ENCODE measurements at places on chromosomes 2 and 18. TPM values are rescaled to one million over a fixed set of nuclear protein-coding genes. Genes with fewer than 3 reads are reported as not detected.

The TRPM8 gene
- total RNA-seq = not detected

The ARL4C gene
- total RNA-seq = 8.6 TPM

The LTBP1 gene
- 46.7 TPM for total RNA-seq

The NEDD4L gene
- total RNA-seq = 52.0 TPM

The HEATR5B gene
- 16.6 TPM for total RNA-seq

The ELOA2 gene
- not detected for total RNA-seq

The DSC2 gene
- 2.1 TPM for total RNA-seq

The ME2 gene
- total RNA-seq = 65.2 TPM

The GREB1L gene
- 2.1 TPM for total RNA-seq

The NEB gene
- 0.68 TPM for total RNA-seq

The NOSTRIN gene
- total RNA-seq = 13.3 TPM

DNA sequence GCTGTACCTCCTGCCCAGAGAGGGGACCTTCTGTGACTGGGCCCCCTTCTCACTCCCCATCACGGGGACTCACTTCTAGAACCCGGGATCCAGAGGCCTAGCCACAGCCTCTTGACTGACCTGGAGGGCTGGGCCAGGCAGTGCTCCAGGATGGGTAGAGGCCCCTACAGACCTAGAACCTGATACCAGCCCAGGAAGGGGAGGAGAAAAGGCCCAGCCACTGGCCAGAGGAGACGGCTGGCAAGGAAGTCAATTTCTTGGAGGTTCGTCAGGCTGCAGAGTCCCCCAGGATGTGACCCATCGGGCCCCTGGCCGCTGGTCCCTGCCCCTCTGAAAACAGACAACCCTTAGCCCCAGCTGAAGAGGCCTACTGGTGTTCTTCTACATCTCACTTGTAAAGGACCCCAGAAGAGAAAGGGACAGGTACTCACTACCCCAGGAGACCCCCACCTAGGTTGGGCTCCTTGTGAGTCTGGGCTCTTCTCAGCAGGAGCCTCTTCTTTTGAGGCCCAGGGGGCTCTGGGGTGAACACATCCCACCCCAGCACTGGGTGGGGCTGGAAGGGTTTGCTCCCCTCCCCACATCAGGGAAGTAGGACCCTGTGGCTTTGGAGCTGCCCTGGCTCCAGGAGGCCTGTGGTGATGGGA lies 86.0 kb downstream of the STPG4 start:
- DNase-seq = no peak
- peaks cover 90% of the 10 kb centered on the region for H3K4me1 ChIP-seq
- H3K36me3 ChIP-seq = peaks cover 7% of the 10 kb centered on the region
- no peak overlapping the region for H3K4me3 ChIP-seq
- peak overlapping the region; percentile 89 for H3K27ac ChIP-seq

DNA sequence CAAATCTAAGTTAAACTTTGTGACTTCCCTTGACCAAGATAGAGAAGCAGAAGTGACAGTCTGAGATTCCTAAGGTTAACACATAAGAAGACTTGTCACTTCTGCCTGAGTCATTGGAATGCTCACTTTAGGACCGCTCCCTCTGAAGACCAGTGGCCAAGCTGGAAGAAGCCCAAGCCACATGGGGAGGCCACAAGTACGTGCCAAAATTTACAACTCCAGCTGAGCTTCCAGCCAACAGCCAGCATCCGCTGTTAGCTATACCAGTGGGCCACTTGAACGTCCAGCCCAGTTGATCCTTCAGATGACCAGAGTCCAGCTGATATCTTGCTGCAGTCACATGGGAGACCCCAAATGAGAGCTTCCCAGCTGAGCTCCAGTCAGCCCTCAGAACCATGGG lies 18.1 kb upstream of the ANTXR1 start:
- no peaks in the 10 kb centered on the region for H3K36me3 ChIP-seq
- no peak overlapping the region for H3K27ac ChIP-seq
- H3K4me3 ChIP-seq = no peak overlapping the region
- H3K27me3 ChIP-seq = no peaks in the 10 kb centered on the region
- DNase-seq = peak; percentile 64

GRCh38 chr18:48533340-48534070 lies 5.3 kb upstream of the CTIF start:
- no peaks in the 10 kb centered on the region for H3K27me3 ChIP-seq
- peaks cover 4% of the 10 kb centered on the region for H3K4me1 ChIP-seq
- H3K4me3 ChIP-seq = no peak overlapping the region
- DNase-seq = no peak
- no peaks in the 10 kb centered on the region for H3K36me3 ChIP-seq
- H3K27ac ChIP-seq = no peak overlapping the region

DNA sequence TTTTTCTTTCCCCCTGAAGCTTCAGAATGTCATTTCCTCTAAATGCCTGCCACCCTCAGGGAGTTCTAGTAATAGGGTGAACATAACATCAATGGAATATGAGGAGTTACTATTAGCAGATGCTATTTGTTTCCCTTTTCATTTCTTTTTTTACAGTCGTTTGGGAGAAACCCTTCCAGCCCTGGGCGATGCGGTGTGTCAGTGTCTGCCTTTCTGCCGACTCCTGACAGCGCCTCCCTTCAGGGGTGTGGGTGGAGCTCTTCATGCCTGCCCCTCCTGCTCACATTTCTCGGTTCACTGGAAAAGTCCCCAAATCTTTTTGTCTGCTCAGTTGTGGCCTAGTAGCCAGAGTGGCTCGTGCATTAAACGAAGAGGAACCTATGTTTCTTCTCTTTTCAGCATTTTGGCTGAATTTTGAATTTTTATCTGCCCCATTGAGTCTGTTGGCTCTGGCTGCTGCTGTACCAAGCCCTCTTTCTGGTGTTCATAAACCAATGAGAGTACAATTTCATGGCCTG lies 72.3 kb downstream of the FMNL2 start:
- peaks cover 39% of the 10 kb centered on the region for H3K4me1 ChIP-seq
- peak; percentile 73 for DNase-seq
- peak overlapping the region; percentile 25 for H3K4me3 ChIP-seq
- no peaks in the 10 kb centered on the region for H3K36me3 ChIP-seq
- H3K27ac ChIP-seq = peak overlapping the region; percentile 30

DNA sequence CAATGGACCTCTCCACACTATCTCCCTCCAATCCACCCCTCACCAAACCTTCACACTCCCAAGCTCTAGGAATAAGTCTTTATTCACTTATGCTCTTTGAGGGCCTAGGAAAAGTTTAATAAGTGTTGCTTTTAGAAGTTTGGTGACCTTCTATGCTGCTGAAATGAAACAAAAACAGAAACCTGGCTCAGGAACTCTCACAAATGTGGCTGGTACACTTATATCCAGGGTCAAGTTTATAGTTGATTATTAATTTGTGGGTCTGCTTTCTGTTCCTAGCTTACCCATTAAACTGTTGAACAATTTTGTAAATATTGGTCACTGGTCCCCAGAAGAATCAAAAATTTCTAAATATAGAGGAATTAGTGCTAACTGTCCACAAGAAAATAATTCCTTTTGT lies 14.2 kb upstream of the ANKRD44 start:
- no peaks in the 10 kb centered on the region for H3K4me1 ChIP-seq
- no peak overlapping the region for H3K27ac ChIP-seq
- H3K4me3 ChIP-seq = no peak overlapping the region
- DNase-seq = no peak

GRCh38 chr18:62388855-62389760 lies 64.0 kb downstream of the TNFRSF11A start:
- H3K27me3 ChIP-seq = peaks cover 5% of the 10 kb centered on the region
- no peaks in the 10 kb centered on the region for H3K4me1 ChIP-seq
- no peak overlapping the region for H3K27ac ChIP-seq
- no peak overlapping the region for H3K4me3 ChIP-seq

- no peak overlapping the region for H3K27ac ChIP-seq
- H3K36me3 ChIP-seq = no peaks in the 10 kb centered on the region
- no peaks in the 10 kb centered on the region for H3K27me3 ChIP-seq
- no peak overlapping the region for H3K4me3 ChIP-seq
- no peak for DNase-seq
Observed at GRCh38 chr2:126399001-126399400, 257.0 kb upstream of the GYPC start.

- H3K4me3 ChIP-seq = no peak overlapping the region
- DNase-seq = peak; percentile 37
- no peak overlapping the region for H3K27ac ChIP-seq
- H3K27me3 ChIP-seq = no peaks in the 10 kb centered on the region
Observed at GRCh38 chr2:43051338-43051737, 175.1 kb downstream of the ZFP36L2 start.

GRCh38 chr2:7694076-7694985 lies 777.1 kb downstream of the RNF144A start:
- H3K4me3 ChIP-seq = no peak overlapping the region
- no peak for DNase-seq
- H3K4me1 ChIP-seq = no peaks in the 10 kb centered on the region
- no peak overlapping the region for H3K27ac ChIP-seq

- H3K4me1 ChIP-seq = no peaks in the 10 kb centered on the region
- no peak overlapping the region for H3K4me3 ChIP-seq
- DNase-seq = no peak
- H3K27ac ChIP-seq = no peak overlapping the region
- H3K27me3 ChIP-seq = no peaks in the 10 kb centered on the region
- H3K36me3 ChIP-seq = no peaks in the 10 kb centered on the region
Observed at GRCh38 chr2:149075105-149075504, 36.6 kb downstream of the LYPD6B start.

- no peak overlapping the region for H3K4me3 ChIP-seq
- H3K27me3 ChIP-seq = no peaks in the 10 kb centered on the region
- no peaks in the 10 kb centered on the region for H3K4me1 ChIP-seq
- no peak overlapping the region for H3K27ac ChIP-seq
- DNase-seq = no peak
Observed at GRCh38 chr18:79847606-79848293, 50.0 kb downstream of the KCNG2 start.

DNA sequence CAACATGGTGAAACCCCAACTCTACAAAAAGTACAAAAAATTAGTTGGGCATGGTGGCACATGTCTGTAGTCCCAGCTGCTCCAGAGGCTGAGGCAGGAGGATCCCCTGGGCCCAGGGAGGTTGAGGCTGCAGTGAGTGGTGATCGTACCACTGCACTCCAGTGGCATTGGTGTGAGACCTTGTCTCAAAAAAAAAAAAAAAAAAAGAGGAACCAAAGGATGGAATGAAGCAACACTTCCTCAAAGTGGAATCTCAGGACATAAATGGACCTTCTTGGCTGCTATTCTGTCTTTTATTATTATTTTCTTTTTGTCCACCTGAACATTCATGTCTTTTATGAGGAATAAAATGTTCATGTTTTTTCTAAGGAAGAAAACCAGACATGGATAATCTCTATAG lies 13.7 kb downstream of the GEMIN6 start:
- no peaks in the 10 kb centered on the region for H3K36me3 ChIP-seq
- no peak overlapping the region for H3K27ac ChIP-seq
- no peak overlapping the region for H3K4me3 ChIP-seq
- H3K4me1 ChIP-seq = no peaks in the 10 kb centered on the region
- H3K27me3 ChIP-seq = no peaks in the 10 kb centered on the region
- no peak for DNase-seq

DNA sequence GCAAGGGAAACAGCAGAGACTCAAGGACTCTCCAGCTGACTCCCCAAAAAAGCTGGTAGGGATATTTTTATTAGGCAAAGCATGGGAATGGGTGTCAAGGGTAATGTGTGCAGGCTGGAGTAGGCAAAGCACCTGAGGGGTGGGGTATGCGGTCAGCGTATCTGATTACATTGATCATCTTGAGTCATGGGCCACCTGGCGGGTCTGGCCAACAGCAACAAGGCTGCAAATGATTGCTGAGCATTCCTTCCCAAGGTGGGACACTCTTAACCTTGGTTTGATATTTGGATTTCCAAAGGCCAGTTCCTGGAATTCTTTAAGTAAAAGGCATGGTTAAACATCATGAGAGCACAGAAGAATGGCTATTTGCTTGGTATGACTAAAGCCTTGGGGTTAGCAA lies 32.6 kb upstream of the CCBE1 start:
- no peaks in the 10 kb centered on the region for H3K36me3 ChIP-seq
- no peak overlapping the region for H3K27ac ChIP-seq
- no peaks in the 10 kb centered on the region for H3K27me3 ChIP-seq
- H3K4me3 ChIP-seq = no peak overlapping the region

GRCh38 chr2:221731432-221732145 lies 159.5 kb upstream of the EPHA4 start:
- H3K27ac ChIP-seq = no peak overlapping the region
- H3K36me3 ChIP-seq = no peaks in the 10 kb centered on the region
- H3K27me3 ChIP-seq = no peaks in the 10 kb centered on the region
- H3K4me3 ChIP-seq = no peak overlapping the region

GRCh38 chr2:109195193-109196045 lies 66.4 kb downstream of the SH3RF3 start:
- H3K27me3 ChIP-seq = no peaks in the 10 kb centered on the region
- H3K4me3 ChIP-seq = no peak overlapping the region
- H3K27ac ChIP-seq = no peak overlapping the region
- DNase-seq = peak; percentile 35

GRCh38 chr2:20168727-20169696 lies 55.9 kb downstream of the SDC1 start:
- no peak overlapping the region for H3K27ac ChIP-seq
- no peak overlapping the region for H3K4me3 ChIP-seq
- H3K36me3 ChIP-seq = no peaks in the 10 kb centered on the region
- DNase-seq = no peak
- H3K27me3 ChIP-seq = no peaks in the 10 kb centered on the region
- no peaks in the 10 kb centered on the region for H3K4me1 ChIP-seq

- no peak for DNase-seq
- no peaks in the 10 kb centered on the region for H3K36me3 ChIP-seq
- no peak overlapping the region for H3K4me3 ChIP-seq
- H3K27ac ChIP-seq = no peak overlapping the region
Observed at GRCh38 chr2:173851141-173851641, 114.0 kb downstream of the SP3 start.

DNA sequence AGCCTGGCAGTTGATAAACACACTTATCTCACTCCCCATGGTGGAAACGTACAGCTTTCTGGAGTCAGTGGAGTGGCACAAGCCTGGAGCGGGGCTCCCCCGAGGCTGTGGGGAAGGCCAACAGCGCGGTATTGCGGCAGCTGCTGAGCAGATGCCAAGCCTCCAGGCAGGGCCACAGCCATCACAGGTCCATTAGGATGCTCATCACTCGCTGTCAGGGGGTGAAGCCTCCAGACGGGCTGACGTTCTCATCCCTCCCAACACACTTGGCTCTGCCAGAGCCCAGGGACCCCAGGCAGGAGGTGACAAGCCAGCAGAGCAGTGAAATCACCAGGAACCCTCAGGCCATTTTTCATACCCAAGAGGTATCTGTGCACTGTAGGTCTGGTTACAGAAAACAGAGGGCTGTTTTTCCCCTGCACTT lies 529.2 kb upstream of the KLHL29 start:
- no peaks in the 10 kb centered on the region for H3K27me3 ChIP-seq
- no peaks in the 10 kb centered on the region for H3K36me3 ChIP-seq
- no peak for DNase-seq
- no peaks in the 10 kb centered on the region for H3K4me1 ChIP-seq
- no peak overlapping the region for H3K4me3 ChIP-seq

GRCh38 chr18:58302811-58303210 lies 258.8 kb downstream of the NEDD4L start:
- no peak overlapping the region for H3K27ac ChIP-seq
- no peak overlapping the region for H3K4me3 ChIP-seq
- no peak for DNase-seq

- H3K27me3 ChIP-seq = no peaks in the 10 kb centered on the region
- no peak overlapping the region for H3K4me3 ChIP-seq
- peaks cover 47% of the 10 kb centered on the region for H3K4me1 ChIP-seq
- H3K27ac ChIP-seq = no peak overlapping the region
- DNase-seq = no peak
Observed at GRCh38 chr2:85017411-85018048, 46.6 kb downstream of the KCMF1 start.

All from sigmoid colon (tissue), 7 donors.